NCI-H510A treated with DMSO at 0.1 percent for 48 hours (cell line): ENCODE measurements at places on chromosomes 16 and 17.
A peak's percentile ranks its signal among the peaks of the same experiment; 100 is the strongest.

GRCh38 chr16:65318590-65319257 lies 196.9 kb upstream of the CDH11 start:
- no peak for DNase-seq

- no peak for DNase-seq
Observed at GRCh38 chr17:8846768-8847211, 20.7 kb downstream of the PIK3R6 start.

DNA sequence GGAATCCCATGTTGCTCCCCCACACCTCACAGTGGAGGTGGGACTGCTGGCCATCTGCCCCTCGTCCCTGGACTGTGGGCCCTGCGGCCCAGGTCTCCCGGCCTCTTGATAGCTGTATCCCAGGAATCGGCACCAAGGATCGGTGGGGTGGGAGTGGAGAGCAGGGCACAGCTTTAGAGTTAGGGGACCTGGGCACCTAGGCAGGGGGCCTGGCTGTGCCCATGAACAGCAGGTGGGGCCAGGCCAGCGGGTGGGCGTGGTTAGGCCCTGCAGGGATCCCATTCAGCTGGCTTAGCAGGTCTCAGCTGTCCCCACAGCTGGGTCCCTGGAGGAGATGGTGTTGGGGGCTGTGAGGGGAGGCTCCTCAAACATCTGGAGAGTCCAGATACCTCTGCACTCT lies 49.2 kb downstream of the SREBF1 start:
- DNase-seq: no peak

GRCh38 chr17:59154292-59154720 lies 680 bp downstream of the SKA2 start:
- DNase-seq: peak; percentile 87

DNA sequence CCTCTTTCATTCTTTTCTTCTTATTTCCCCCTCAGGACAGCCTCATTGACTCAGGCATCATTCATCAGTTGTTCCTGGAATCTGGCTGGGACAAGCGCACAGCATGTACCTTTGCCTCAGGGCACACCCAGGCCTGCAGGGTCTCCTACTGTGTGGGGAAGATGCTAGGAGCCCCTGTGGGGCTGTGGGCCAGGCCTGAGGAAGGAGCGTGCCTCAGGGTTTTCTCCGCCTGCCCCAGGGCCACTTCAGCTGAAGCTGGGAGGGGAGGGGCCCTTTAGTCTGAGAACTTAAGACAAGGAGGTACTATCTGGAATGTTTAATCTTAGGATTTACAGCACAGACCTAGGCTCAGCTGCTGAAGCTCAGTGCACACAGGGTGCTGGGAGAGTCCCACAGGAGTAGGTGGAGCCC lies 7.9 kb downstream of the ELMO3 start:
- no peak for DNase-seq

- no peak for DNase-seq
Observed at GRCh38 chr16:10622036-10622921, 41.9 kb upstream of the EMP2 start.

DNA sequence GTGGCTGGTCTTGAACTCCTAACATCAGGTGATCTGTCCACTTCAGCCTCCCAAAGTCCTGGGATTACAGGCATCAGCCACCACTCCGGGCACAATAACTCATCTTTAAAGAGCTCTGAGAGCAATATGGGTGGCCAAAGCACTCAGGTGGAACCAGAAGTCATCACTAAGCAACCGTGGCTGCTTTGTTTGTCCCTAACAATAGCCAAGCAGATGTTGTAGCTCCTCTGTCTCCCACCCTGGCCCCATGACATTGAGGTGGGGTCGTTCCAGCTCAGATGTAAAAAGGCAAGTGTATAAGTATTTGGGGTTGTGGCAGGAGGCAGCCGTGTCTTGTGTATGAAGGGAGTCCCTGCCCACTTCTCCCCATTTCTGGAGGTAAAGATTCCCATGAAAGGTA lies 3.7 kb upstream of the SCIMP start:
- DNase-seq: no peak

DNA sequence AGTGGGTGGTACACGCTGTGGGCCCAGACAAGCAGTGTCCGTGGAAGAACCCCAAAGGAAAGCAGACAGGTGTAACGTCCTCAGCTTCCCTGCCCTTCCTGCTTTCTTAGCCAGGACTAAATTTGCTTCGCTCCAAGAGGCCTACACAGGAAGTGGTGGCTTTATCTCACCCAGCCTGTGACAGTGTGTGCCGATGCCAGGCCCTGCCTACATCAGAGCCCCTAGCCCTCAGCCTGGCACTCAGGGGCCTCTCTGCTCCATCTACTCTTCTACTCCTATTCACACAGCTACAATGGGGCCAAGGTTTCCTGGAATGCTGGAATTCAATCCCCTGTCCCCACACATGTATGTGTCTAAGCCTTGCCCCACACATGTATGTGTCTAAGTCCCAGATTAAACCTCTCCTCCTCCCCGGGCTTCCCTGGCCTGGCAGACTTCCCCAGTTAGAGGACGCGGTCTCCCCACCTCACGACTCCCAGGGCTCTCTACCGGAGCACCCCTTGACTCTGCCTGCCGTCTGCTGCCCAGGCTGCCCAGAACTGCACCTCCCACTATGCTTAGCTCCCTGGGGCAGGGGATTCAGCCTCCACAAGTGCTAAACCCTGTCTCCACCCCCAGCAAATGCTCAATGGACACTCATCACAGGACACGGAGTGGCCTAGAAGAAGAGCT lies 8.2 kb downstream of the PGAP3 start:
- DNase-seq: no peak

GRCh38 chr17:73933871-73934270 lies 269.6 kb upstream of the RPL38 start:
- no peak for DNase-seq

DNA sequence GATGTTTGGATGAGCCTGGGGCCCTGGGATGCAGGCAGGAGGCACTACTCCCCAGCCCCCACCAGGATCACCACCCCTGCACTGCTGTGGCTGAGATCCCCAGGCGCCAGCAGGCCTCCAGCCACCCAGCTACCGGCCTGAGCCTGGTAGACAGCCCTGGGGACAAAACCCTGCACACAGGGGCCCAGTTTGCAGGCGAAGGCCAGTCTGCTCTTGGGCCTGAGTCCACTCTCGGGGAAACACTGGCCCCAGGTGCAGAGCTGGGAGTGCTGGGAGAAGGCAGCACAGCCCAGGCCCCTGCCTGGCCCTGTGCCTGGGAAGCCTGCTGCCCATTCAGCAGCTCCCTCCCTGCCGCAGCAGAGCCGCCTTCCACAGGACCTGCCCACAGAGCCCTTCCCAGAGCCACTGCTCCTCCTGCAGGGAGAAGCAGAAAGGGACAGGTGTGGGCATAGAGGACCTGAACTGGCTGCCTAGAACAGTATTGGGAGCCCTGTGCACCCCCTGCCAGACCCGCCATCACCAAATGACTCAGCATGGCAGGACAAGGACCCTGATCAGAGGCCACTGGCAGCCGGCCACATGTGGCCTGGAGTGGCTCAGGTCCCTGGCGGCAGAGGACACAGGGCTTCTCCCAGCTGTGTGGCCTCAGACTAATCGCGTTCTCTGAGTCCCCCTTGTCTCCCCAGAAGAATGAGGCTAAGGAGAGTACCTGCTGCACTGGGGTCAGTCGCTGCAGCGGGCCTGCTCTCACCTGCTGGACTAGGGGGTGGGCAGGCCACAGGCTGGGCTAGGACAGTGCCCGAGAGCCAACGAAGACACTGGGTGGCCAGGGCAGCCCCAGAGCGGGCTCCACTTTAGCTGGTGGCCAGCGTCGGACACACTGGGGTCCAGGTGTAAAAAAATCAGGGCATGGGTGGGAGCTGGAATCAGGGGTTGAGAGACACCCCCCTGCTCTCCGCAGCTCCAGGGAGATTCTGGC lies 10.7 kb downstream of the MSRB1 start:
- DNase-seq: no peak

- DNase-seq: no peak
Observed at GRCh38 chr17:78826421-78826820, 14.2 kb downstream of the USP36 start.

DNA sequence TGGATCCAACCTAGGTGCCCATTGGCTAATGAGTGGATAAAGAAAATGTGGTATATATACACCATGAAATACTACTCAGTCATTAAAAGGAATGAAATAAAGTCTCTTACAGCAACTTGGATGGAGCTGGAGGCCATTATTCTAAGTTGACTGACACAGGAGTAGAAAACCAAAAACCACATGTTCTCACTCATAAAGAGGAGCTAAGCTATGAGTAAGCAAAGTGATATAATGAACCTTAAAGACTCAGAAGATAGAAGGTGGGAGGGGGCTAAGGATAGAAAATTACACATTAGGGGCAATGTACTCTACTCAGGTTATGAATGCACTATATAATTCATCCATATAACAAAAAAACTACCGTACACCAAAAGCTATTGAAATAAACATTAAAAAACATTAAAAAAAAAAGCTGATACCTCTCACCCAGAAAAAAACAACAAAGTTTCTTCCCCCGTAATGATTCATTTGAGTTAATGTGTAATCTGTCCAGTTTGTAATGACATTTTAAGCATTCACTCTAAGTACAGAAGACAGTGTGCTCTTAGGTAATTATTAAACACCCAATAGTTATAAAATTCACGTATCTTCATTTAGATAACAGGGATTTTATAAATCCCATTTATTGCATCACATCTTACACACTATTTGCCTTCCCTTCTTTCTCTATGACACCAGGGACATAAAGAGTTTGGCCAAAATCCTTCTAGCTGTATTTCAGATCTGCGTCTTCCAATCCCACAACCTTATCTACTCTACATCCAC lies 941.5 kb downstream of the CDH11 start:
- DNase-seq: no peak

DNA sequence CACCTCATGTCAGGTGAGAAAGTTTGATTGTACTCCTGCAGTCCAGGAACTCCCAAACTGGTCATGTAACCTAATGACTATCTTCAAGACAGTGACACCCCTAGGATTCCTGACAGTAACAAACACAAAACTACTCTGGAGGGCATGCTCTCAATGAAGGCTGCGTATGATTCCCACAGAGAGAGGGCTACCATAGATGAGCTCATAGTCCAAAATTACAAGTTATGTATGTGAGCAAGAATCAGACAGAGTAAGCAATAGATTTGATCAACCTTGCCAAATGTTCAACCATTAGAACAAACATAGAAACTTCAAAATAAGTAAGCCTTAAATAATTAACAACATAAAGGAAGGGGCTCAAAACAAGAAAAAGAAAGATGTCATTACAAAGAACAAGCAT lies 158.1 kb downstream of the COPRS start:
- DNase-seq: no peak

DNA sequence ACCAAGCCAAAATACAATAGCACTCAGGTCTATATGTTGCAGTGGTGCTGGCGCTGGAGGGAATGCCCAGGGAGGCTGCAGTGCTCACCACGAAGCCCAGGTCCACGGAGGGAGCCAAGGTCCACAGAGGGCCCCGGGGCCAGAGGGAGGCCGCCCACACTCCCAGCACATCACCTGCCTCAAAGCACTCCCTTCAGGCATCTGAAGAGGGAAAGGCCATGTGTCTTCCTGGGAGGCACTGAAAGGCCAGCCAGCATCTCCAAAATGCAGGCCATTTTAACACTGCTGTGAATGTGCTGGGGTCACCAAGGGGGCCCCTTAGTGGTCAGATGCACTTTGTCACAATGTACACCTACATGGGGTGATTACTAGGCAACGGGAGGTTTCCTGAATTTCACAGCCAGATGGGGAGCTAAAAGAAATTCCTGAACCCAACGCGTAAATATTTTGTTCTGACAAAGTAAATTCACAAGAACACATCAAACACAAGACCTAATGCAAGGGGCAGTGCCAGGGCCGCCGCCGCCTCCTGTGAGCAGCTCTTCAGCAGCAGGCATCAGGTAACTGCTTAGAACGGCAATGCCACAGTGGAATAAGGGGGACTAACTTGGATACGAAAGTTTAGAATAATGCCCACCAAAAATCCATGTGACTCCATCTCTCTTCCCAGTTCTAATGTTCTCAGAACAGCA lies 42.8 kb downstream of the USP22 start:
- DNase-seq: no peak

- no peak for DNase-seq
Observed at GRCh38 chr17:14359163-14360020, 58.5 kb downstream of the HS3ST3B1 start.

- peak; percentile 41 for DNase-seq
Observed at GRCh38 chr16:53055541-53056391, 975 bp downstream of the CHD9 start.

DNA sequence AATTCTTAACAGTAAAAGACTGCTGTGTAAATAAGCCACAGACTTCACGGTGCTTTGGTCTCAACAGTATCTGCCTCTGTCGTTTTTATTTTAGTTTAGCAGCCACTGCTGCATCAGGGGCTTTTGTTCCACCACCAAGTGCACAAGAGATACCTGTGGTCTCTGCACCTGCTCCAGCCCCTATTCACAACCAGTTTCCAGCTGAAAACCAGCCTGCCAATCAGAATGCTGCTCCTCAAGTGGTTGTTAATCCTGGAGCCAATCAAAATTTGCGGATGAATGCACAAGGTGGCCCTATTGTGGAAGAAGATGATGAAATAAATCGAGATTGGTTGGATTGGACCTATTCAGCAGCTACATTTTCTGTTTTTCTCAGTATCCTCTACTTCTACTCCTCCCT lies 7.9 kb downstream of the HERPUD1 start:
- DNase-seq: peak; percentile 49

DNA sequence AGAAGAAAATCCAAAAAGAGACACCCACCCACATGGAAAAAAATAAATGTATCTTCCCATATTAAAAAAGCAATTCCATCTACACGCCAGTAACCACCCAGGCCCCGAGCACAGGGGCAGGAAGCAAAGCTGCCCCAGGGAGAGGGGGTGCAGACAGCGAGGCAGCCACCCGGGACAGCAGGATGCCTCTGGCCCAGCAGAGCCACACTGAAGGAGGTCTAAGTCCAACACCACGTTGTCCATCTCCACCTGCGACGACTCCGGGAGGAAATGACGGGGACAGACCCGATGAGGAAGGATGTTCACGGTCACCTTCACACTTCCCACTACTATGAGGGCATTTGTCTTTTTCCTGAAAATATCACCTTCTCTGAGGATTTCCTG lies 14.4 kb upstream of the CYTH1 start:
- DNase-seq: no peak

- DNase-seq: no peak
Observed at GRCh38 chr16:12815361-12815760, 11.7 kb upstream of the CPPED1 start.

GRCh38 chr17:19753051-19753509 lies 5.0 kb upstream of the ALDH3A1 start:
- peak; percentile 47 for DNase-seq

GRCh38 chr17:47218896-47219430 lies 9.8 kb downstream of the MYL4 start:
- no peak for DNase-seq

- no peak for DNase-seq
Observed at GRCh38 chr16:57607676-57608461, 20.6 kb upstream of the ADGRG1 start.

GRCh38 chr17:15413101-15413771 lies 54.2 kb downstream of the CDRT4 start:
- no peak for DNase-seq

GRCh38 chr16:83116274-83116892 lies 489.6 kb downstream of the CDH13 start:
- no peak for DNase-seq

- no peak for DNase-seq
Observed at GRCh38 chr17:40319651-40320540, 10.9 kb downstream of the RARA start.
